Osteocyte (in vitro differentiated cells): ENCODE measurements at places on chromosomes 6 and 20. TPM values are rescaled to one million over a fixed set of nuclear protein-coding genes. Genes with fewer than 3 reads are reported as not detected.

- DNase-seq = no peak
Measured at GRCh38 chr6:133590196-133590595, 298.7 kb upstream of the TCF21 start.

DNA sequence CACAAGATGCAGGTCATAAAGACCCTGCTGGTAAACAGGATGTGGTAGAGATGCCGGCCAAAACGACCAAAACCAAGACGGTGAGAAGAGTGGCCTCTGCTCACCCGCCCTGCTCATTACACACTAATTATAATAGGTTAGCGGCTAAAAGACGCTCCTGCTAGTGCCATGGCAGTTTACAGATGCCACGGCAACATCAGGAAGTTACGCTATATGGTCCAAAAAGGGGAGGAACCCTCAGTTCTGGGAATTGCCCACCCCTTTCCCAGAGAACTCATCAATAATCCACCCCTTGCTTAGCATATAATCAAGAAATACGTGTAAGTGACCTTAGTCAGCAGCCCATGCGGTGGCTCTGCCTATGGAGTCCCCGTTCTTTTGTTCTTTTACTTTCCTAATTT lies 17.6 kb downstream of the BHLHE23 start:
- DNase-seq = no peak

ANGPT4 gene
- total RNA-seq = not detected in 2 replicates

ETV7 gene
- 0.24 and 0.59 TPM in 2 replicates for total RNA-seq

GRCh38 chr6:20173833-20174792 lies 38.2 kb downstream of the MBOAT1 start:
- DNase-seq = no peak

DNA sequence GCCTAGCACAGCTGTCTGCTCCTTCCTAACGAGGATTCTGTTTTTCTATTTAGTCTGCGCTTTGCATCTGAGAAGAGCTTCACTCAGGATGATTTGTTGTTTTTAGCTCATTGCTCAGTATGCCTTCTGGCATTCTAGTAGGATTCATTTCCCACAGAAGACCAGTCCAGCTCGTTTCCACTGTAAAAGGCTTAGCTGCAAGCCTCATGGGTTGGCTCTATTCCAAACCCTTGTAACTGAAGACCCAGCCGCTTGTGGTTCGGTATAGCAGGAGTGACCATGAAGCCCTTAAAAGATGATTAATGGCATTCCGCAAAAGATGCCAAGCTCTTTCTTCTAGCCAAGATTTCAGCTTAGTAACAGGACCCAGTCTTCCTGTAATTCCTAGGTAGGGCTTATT lies 7.2 kb downstream of the ADGRF1 start:
- peak; percentile 85 for DNase-seq

- DNase-seq = no peak
Measured at GRCh38 chr6:44002067-44002592, 125.1 kb downstream of the MRPL14 start.

OOEP gene
- not detected in 2 replicates for total RNA-seq

C20orf141 gene
- not detected in 2 replicates for total RNA-seq

HECA gene
- total RNA-seq = 24.3 and 26.2 TPM in 2 replicates

DNA sequence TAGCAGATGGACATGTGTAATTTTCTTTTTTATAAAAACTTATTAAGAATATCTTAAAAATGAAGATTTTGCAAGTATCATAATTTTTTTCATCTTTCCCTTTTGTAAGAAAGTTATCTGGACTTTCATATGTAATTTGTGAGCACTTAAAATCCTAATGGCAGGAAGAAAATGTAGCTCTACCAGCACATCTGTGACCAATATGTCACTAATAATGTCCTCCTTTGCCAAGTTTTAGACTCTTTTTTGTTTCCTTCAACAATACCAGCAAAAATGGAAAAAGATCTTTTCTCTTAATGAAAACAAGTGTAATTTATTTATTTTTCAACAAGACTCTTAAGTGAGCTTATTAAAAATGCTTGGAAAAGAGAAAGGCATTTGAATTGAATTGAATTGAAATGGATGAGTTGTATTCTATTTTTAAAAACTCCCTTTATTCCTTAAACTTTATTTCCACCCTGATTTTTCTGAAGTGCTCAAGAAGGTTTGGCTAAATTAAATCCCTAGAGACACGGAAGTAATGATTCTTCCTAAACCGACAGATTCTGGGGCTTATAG lies 110.7 kb downstream of the KIF6 start:
- DNase-seq = no peak

SLC24A3 gene
- total RNA-seq = 0.11 TPM in 1 of 2 replicates, not detected in the other

ADAM33 gene
- total RNA-seq = 32.0 and 34.7 TPM in 2 replicates

DNA sequence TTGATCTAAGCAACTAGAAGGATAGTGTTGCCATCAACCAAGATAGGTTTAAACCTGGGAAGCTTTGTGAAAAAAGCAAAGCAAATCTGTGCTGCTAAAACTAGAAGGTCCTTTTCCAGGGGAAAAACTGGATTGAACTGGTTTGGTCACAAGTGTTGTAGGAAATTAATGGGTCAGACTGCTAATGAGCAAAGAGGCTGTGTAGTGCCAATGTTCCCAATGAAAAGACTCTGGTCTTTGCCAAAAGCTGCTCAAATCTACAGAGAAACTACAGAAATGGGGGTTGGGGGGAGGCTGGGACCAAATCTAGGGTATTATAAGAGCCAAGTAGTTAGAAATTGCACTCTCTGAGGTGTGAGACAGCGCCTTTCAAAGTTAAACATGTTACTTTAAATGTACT lies 85.0 kb downstream of the PLCG1 start:
- no peak for DNase-seq

RAET1L gene
- not detected in 2 replicates for total RNA-seq

DNA sequence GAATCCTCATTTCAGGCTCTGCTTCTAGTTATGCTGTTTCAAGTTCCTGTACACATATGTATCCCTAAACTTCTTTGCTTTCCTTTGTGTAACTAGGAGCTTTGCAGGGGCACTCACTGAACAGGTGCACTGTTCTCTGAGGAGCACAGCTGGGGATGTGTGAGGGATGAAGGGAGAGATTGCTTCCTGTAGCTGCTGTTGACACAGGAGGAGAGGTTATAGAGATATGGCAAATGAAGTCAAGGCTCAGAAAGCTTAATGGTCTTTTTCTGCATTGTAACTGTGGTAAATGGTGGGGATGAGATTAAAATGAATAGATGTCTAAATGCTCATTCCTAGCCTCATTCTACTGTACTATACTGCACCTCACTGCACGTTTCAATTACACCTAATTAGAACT lies 454.3 kb downstream of the BTBD3 start:
- no peak for DNase-seq

DNA sequence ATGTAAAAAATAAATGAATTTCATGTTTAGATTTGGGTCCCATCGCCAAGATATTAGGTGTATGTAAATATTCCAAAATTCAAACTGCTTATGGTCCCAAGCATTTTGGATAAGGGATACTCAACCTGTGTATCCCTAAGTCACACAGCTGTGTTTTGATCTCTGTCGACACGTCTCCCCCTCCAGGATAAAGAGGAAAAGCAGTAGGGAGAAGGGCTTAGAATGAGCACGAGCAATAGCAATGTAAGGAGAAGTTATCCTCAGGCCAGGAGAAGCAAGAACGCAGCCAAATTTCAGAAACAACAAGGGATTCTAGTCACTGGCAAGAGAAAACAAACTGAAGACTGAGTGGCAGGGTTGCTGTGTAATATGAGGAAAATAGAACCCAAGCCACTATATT lies 181.2 kb downstream of the AIG1 start:
- no peak for DNase-seq

- DNase-seq = no peak
Measured at GRCh38 chr6:150691463-150691862, 91.8 kb downstream of the PLEKHG1 start.

OR11A1 gene
- total RNA-seq = not detected in 2 replicates

DNA sequence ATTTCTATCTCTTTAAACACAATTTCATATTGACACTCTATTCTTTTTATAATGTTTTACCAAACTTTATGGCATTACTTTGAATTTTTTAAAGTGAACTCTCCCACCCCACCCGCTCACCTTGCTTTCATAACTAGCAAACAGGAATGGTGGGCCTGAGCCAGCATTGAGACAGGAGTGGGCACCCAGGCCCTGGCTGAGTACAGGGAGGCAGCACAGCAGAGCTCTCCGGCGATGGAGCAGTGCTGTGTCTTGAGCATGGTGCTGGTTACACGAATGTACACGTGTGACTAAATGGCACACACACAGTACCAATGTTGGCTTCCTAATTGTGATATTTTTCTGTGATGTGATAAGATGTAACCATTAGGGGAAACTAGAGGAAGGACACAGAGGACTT lies 4.5 kb downstream of the CST11 start:
- peak; percentile 68 for DNase-seq

DNA sequence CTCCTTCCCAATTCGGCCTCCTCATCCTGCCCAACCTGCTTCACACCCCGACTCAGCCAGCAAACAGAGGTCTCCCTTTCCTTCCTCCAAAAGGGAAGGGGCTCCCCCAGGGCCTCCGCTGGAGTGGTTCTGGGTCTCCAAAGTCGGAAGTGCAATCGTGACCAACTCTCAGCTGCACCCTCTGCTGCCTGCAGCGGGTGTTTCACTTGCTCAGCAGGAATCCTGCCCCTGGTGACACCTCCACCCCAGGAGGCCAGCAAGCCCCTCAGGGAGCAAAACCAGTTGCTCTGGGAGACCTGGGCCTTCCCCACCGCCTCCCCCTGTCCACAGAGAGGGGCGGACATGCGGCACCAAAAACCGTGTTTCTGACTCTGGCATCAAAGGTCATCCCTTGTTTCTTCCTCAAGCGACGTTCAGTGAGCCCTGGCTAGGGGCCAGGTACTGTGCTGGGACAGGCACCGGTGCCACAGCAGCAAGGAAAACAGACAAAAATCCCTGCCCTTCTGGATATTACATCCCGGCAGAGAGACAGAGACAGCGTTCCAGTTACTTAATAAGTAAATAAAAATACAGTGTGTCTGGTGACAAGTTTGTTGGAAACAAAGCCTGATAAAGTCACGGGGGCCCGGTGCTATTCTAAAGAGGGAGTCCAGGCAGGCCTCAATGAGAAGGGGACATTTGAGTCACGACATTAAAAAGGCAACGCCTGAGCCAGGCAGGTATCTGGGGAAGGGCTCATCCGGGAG lies 219.0 kb downstream of the BMP7 start:
- no peak for DNase-seq

DNA sequence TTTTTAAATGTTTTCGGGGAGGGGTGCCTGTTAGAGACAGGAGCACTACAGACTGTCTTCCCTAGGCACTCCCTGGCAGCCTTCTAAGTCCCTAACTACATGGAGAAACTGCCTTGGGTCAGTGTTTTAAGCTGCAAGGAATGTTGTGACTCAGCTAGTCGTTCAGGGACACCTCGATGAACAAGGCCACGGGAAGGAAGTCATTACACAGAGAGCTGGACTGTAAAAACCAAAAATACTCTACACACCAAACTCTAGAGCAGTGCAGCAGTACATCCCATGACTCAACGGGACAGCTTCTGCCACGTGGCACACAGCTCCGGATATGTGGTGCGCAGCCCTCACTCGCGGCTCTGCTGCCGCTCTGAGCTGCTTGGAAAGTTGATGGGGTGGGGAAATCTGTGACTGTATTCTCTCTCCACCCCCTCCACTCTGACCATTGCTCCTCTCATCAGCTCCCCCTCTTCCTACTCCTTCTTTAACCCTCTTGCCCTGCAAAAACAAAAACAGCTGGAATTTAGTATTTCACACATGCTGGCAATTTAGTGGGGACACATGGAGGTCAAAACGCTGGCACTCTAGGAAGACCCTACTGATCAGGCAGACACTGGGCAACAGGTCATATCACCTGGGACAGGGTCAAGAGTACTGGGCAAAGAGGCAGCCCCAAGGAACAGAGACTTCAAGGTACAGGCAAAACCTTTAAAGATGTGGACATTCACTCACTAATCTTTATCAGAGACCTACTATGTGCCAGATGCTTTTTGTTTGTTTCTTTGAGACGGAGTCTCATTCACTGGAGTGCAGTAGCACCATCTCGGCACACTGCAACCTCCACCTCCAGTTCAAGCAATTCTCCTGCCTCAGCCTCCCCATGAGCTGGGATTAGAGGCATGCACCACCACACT lies 10.9 kb upstream of the LPIN3 start:
- DNase-seq = peak; percentile 89

- DNase-seq = no peak
Measured at GRCh38 chr20:19710336-19711120, 47.5 kb upstream of the RIN2 start.

GPX5 gene
- total RNA-seq = not detected in 2 replicates

OXT gene
- total RNA-seq = not detected in 2 replicates

SLC12A5 gene
- total RNA-seq = 1.7 TPM in 1 of 2 replicates, not detected in the other

DNA sequence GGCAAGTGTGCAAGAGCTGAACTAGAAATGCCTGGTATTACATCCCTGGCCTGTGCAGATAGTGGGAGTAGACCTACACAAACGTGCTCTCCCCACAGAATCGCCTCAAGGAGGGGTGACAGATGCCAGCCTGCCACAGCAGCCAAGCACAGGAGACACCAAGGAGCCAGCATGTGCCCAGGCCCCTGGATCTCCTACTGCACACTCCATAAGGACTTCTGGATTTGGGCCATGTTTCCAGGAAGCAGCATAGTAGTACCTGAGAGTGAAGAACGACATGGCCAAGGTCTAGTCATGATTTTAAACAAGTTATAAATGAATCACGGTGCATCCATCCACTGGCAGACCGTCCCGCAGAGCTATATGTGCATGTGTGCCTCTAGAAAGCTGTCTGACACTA lies 232.2 kb downstream of the SYNDIG1 start:
- DNase-seq = peak; percentile 77
